Central memory CD4-positive, alpha-beta T cell (primary cell): ENCODE measurements at places on chromosomes 11 and 22.

DNA sequence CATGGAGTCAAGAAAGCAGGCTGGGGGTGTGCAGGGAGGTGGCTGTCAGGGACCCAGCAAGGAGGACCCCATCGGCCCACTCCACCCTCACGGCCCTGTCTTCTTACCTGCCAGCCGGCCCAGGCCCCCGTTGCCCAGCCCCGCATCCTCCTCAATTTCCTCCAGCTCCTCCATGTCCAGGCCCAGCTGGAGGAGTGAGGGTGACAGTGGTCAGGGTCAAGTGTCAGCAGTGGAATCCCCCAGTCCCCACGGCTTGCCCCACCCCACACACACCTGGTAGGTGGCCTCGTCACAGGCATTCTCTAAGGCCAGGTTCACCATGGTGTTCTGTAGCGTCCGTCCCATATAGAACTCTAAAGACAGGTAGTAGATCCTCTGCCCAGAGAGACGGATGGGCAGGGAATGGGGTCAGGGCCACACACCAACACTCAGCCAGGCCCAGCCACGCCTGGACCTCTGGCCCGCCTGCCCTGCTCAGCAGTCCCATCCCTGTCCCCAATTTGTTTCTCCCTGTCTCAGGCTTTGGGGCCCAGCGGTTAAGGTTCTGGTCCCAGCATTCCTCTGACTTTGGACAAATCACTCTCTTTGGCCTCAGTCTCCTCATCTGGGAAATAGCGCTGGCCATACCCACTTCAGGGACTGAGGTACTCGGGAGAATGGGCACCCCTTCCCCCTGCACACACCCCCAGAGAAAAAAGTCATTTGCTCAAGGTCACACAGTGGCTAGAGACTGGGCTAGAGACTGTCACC lies 1.3 kb downstream of the PYGM start:
- DNase-seq: no peak

- no peak for DNase-seq
Measured at GRCh38 chr11:17807034-17807433, 72.5 kb downstream of the KCNC1 start.

DNA sequence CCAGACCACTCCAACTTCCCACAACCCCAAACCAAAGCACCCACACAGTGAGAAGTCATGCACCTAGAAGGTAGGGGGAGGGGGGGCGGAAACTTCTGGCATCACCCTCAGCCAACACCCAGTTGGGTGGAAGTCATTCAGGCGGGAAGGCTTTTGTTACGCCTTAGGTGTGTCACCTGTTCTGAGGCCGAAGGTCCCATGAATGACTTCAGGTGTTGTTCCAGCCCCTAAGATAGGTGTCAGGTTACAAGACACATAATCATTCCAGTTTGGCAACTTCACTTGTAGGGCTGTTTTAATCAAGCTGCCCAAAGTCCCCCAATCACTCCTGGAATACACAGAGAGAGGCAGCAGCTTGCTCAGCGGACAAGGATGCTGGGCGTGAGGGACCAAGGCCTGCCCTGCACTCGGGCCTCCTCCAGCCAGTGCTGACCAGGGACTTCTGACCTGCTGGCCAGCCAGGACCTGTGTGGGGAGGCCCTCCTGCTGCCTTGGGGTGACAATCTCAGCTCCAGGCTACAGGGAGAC lies at the start of gene TMPRSS4:
Gene TMPRSS4, plus strand, starts transcription at position 325 of the 528 bp plus-strand sequence. CDS start 225 bp downstream, outside the sequence.
- DNase-seq: no peak

DNA sequence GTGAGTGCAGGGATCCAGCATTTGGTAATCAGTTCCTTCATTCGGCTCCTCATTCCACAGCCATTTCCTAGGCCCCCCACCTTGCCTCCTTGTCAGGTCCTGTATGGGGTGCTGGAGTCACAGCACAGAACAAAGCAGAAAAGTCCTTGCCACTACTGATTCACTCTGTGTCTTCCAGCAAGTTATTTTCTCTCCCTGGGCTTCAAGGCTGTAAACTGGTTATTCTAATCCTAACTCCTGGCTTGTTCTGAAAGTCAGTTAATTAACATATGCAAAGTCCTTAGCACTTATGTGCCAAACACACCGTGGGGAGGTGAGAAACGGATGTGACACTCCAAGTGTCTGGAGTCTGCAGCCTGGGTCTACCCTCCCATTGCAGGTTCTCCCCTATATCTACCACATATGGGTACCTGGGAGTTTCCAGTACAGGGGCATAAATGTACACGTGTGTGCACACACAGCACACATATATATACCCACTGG lies 30.6 kb upstream of the PDE2A start:
- no peak for DNase-seq

DNA sequence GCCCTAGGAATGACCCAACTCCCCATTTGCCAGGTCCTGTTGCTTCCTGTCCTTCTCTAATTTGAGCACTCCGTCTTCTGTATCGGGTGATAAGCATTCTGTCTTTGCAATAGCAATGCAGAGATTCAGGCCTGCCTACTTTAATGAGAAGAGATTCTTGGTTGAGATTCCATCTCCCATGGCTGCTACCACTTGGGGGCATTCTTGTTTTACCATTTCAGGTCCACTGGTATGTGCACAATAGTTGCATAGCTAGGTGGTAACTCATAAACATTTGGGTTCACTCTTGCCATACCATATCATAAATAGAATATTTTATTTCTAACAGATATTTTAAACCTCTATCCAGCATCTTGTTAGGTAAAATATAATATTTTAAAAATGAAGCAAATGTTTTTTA lies 34.4 kb upstream of the CALCB start:
- no peak for DNase-seq

DNA sequence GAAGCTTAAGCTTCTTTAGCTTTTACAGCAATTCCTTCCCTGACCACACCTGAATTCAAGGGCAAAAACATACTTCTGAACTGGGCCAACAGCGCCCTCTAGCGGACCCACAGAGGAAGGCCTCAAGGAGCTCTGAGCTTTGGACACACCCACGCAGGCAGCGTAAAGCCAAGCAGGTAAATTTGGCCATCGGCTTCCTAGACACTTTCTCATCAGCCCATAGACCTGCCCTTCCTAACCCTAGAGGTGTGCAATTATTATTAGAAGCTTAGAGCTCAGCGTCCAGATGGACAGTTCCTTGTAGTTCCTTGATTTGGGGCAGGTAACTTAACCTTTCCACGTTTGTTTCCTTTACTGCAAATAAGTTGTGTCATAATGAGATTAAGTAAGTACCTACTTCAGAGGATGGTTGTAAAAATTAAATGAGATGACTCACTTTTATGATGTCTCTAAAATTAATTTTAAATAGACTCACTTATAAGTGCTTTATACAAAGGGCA lies 25.7 kb upstream of the HMGXB4 start:
- DNase-seq: peak; percentile 57

- no peak for DNase-seq
Measured at GRCh38 chr11:68867066-68867465, 25.4 kb upstream of the CPT1A start.

- no peak for DNase-seq
Measured at GRCh38 chr22:46010951-46011626, 34.1 kb upstream of the WNT7B start.

- DNase-seq: no peak
Measured at GRCh38 chr11:16896729-16897469, 117.3 kb downstream of the PLEKHA7 start.

- DNase-seq: no peak
Measured at GRCh38 chr11:69186316-69187260, 30.9 kb downstream of the SMIM38 start.

DNA sequence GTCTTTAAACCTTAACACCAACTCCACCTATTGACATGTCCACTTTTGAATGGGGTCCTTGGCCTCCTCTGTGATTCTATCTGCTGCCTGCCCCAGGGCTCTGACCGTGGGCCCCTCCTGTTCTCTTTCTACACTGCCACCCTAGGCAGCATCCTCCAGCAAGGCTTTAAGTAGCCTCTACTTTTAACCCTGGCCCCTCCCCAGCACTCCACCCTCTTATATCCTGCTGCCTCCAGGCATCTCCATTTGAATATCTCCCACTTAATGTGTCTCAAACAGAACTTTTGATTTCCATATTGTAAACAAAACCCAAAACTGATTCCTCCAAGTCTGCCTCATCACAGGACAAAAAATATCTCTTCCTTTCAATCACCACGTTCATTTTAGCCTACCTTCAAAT lies 90.5 kb upstream of the ARHGAP32 start:
- DNase-seq: no peak

DNA sequence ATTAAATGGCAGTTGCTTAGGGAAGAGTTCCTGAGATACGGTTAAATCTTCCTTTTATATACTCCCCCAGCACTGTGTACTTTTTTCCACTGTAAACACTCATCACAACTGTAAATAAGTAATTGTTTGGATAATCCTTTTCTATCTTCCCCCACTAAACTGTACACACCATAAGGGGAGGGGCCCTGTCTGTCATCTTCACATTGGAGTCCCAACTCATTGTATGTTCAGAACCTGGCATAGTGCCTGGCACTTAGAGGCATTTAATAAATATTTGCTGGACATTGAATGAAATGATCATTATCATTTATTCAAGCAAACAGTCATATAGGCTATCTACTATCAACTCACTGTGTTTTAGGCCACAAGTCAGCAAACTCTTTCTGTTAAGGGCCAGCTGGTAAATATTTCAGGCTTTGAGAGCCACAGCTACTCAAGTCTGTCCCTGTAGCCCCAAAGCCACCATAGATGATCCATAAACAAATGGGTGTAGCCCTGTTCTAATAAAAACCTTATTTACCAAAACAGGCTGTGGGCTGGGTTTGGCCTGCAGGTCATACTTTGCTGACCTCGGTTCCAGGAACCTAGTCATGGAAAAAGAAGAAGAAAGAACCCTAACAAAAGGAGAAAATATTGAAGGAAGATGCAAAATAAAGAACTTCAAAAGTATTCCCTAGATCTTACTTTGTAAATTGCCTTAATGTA lies 70.0 kb downstream of the AMOTL1 start:
- no peak for DNase-seq

DNA sequence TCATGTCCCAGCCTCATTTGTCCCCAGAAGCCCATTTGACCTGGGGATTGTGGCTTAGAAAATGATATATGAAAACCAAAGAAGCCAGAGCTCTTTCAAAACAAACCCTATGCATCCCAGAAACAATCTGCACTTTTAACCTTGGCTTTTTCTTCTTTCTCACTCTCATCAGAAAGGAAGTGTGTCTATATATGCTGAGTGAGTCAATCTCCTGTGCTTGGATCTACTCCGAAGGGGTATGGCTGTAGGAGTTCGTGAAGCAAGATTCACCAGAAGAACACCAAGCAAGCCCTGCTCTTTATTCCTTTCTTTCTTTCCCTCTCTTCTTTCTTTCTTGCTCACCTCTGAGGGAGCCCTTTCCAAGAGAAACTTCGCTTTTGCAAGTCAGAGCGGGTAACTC lies 636 bp downstream of the PAMR1 start:
- DNase-seq: no peak

DNA sequence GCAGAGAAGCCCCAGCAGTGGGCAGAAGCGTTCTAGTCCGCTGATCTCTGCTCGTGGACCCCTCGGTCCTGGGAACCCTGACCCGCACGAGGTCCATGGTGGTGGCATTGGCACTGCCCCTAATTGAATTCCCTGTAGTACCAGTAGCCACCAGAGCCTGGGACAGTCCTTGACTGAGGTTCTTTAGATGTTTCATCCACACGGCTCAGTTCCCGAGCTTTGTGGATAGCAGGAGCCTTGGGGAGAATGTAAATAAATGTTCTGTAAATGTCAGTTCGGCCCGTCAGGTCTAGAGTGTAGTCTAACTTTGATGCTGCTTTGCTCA lies 39.4 kb upstream of the SEPTIN5 start:
- DNase-seq: no peak

- no peak for DNase-seq
Measured at GRCh38 chr22:47623066-47623762, 860.8 kb downstream of the TBC1D22A start.

DNA sequence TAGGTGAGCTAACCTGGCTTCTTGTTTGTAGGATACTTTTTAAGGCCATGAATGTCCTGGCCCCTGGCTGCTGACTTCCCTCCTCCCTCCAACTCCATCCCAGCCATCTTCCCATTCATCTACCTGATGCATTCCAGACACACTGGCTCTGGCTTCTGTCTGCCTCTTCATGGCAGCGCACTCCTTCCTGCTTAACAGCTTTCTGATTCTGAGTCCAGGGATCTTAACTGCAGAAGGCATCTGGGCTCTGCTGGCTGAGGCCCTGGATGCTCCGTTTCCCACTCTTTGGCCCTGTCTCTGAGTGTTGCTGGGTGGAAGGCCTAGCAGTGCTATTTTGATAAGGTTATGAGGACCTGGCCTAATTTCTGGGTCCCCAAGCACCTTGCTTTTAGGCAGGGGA lies 1.8 kb upstream of the THY1 start:
- no peak for DNase-seq
